ENCODE measurements at places on chromosomes 6 and 20.

- DNase-seq, result no peak
Observed at GRCh38 chr6:78436335-78436734, 431.0 kb upstream of the IRAK1BP1 start.

- DNase-seq, result no peak
Observed at GRCh38 chr6:37862992-37863391, 43.5 kb downstream of the ZFAND3 start.

DNA sequence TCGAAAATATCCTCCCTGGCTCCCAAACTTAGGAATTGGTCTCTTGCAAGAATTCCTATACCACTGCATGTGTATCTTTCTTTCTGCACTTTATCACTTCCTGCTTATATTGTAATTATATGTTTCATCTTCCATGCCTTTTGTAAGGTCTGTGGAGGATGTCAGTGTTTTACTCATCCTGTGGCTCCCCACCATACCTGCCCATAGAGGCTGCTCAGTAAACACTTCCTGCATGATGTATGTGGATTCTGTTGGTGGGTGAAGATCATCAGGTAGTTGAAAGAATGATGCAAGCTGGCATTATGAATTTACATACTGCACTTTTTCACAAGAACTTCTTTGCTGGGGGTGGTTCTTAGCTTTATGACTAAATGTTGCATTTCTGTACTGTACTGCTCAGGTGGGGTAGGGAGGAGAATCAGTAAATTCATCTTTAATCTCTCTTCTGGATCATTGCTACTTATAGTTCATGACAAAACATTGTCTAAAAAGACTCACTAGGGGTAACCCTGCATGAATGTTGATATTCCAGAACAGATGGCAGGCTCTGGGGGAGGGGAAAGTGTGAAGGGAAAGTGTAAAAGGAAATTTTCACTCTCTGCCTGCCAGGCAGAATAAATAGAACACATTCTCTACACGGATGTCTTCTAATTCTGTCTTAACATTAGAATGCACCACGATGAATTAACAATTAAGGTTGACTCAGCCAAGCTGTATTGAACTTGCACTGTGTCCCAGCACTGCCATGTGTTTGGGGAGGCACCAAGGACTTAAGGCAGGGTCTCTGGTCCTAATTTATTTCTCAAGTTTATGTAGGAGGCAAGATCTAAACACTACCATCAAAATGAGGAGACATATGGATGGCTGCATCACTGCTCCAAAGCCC lies 36.0 kb upstream of the KLHL31 start:
- DNase-seq, result no peak

GRCh38 chr6:169341706-169342105 lies 88.1 kb upstream of the THBS2 start:
- no peak for DNase-seq

DNA sequence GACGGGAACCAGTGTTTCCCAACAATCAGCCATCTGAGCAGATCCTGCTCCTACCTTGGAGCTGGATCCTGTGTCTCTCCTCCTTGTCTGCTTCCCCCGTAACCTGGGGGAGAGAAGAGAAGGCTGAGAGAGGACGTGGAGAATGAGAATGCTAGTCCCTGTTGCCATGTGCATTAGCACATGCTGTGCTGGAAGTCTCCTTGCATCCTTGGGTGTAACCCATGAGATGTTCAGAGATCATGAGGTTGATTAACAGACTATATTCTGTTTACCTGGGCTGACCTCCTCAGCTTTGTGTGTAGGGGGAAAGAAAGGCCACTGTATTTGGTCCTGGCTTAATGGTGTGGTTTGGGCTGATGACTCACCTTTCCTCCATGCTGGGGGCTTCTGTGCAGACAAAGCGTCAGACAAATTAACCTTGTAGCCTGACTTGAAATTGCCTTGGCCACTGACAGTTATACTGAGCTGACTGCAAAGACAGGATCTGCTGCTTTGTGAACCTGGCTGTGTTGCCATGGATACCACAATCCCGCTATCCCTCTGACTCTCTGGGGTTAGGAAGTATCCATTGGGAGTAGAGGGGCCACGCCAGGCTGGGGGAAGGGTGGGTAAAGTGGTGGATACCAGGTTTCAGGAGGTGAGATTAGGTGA lies 243.7 kb upstream of the CHD6 start:
- DNase-seq, result no peak

- DNase-seq, result no peak
Observed at GRCh38 chr6:161218222-161218621, 55.6 kb downstream of the AGPAT4 start.

- DNase-seq, result no peak
Observed at GRCh38 chr20:4256874-4257273, 241.5 kb upstream of the RNF24 start.

- no peak for DNase-seq
Observed at GRCh38 chr6:56383160-56383559, 135.8 kb upstream of the COL21A1 start.

DNA sequence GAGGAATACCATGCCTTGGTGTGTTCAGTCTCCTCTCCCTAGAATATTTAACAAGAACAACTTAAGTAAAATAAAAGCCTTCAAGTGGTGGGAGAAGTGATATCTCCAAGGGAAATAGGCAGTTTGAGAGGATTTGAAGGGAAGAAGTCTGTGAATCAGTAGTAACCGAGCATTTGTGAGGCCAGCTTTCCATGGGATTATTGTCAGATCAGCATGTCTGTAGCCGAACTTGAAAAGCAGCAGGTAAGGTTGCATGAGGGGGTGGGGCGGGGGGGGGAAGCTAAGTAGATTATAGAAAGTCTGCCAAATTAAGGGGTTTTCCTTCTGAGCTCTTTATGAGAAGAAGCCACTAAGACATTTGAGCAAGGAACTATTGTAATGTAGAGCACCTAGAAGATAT lies 92.6 kb downstream of the GRIK2 start:
- no peak for DNase-seq

DNA sequence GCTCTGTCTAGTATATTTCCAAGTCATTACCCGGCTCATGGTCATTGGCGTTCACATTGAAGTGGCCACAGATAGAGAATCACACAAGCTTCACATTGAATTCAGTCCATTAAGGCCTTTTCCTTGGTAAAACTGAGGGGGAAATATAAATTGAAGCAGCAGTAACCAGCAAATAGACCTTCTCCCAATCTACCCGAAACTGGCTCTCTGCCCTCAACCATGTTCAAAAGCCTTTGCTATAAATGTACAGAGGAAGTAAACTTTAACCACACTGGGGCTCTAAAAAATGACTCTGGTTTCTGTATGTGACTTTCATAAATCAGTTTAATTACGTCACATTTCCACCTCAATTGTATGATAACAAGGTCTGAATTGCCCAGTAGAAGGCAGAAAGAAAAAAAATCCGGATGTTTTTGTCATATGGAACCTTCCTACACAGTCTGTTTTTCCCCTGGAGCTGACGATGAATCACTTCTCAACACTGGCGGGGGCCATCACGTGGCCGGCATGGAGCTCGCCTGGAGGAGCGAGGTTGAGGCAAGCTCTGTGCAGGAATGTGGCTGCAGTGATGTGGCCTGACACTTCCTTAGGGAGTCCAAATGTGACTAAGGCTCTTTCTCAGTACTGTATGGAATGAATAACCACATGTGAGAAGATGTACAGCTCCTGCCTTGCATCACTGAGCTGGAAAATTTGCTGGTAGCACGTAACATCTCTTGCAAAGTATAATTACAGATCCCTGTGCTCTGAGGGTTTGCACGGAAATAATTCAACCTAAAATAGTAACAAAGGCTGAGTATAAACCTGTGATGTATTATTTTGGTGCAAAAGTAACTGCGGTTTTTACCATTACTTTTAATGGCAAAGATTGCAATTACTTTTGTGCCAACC lies 58.6 kb upstream of the SNX9 start:
- peak; percentile 64 for DNase-seq
